SHP77 treated with DMSO at 0.1 percent for 48 hours (cell line): ENCODE measurements at places on chromosomes 5 and 9.
A peak's percentile ranks its signal among the peaks of the same experiment; 100 is the strongest.

- no peak for DNase-seq
Measured at GRCh38 chr5:1516615-1517601, 6.9 kb downstream of the LPCAT1 start.

- no peak for DNase-seq
Measured at GRCh38 chr5:40619421-40619820, 60.3 kb upstream of the PTGER4 start.

DNA sequence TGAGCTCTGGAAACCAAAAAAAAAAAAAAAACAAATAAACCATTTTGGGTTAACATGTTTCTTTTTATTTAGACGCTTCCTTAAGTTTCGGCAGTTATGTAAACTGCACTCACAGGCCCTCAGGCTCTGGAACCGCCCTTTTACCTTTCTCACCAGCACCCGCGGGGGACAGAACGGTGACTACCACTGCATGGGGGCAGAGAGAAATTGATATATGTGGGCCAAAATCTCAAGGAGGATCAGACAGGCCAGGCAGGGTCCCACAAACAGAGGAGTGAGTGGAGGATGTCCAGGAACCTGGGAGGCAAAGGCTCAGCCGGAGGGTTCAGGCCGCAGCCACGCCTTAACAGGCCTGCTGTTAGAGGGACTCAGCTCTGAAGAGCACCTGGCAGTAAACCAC, 54.4 kb downstream of the IRX2 start:
- no peak for DNase-seq

DNA sequence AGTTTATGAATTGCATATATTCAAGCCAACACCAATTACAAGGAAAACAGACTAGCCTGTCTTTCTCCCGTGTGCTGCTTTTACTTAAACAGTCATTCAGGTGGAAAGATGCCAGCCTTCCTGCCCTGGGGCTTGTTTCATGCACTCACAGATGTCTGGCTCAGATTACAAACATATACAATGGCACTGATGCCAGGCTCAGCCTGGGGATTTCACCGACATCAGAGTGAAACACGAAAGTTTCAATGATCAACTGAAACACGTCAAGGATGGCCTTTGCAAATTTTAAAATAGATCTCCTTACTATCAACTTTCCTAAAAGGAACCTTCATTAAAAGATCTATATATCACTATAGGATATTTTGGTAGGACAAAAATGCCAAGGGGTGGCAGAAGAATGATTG, 1576.5 kb downstream of the EFNA5 start:
- DNase-seq: peak; percentile 68

DNA sequence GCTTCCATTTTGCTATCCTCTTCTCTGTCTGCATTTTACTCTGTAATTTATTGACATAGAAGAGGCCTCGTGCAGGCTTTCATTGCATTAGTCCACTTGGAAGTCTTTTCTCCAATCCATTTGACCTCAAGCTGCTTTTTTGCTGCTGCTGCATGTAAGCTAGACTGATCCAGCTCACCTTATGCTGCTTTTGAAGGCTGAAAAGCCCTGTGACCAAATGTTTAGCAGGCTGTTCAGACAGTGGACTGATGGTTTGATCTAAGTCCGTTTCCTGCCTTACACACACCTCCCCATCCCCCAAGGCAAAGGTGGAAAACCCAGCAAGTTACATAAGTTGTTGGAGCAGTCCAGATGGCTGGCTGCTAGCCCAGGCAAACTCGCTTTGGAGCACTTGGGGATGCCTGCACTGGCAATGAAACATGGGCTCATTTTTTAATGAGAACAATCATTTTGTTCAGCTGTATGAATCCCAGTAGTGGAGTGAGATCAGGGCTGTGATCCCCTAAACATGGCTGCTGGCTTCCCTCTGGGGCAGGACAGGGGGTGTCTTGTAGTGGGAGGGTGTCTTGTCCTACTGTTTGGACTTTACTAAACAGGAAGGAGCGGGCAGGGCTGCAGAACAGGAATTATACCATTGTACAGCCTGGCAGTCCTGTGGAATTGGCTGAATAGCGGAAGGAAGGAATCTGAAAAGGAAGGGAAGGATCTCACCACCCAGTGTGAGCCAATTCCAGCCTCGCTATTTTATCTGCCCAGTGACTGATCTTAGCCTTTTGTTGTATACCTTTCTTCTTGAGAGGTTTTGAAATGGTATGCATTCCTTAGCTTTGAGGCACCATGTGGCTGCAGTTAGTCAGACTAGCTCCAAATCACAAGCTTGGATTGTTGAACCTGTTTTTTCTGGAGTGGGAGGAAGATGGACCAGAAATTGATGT, 212.0 kb downstream of the ARHGAP26 start:
- peak; percentile 58 for DNase-seq

DNA sequence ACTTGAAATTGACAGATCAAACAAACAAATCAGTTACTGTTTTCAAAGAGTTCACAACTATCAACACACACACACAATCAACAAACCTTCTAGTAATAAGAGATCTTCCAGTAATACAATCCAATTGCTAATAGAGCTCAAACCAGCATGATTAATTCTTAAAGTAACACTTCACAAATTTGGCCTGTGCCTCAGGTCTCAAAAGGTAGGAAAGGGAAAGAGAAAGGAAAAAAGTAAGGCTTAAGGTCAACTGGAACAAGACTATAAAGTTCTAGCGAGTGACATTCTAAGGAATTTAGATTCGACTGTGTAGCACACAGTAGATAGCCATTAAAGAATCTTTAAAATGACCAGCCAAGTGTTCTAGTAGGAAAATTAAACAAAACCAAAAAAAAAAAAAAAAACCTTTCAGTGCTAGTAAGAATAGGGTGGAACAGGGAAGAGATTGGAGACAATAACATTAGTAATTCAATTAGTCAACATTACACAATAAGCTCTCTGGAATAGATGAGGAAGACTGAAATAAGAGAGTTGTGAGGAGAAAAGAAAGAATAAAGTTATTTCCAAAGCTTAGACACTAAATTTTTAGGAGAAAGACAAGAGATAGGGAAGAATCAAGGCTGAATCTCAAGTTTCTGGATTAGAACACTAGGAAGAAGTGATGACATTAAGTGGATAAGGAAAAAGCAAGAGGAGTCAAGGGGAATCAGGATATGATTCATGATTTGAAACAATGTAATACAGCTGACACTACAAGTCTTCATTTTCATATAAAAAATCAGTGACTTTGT, 86.1 kb downstream of the FBXL17 start:
- no peak for DNase-seq

GRCh38 chr5:69001627-69002026, 92.2 kb upstream of the SLC30A5 start:
- DNase-seq: no peak

GRCh38 chr5:499233-500209, 24.7 kb downstream of the SLC9A3 start:
- no peak for DNase-seq
